ENCODE measurements at places on chromosomes 6 and 20. TPM values are rescaled to one million over a fixed set of nuclear protein-coding genes. Genes with fewer than 3 reads are reported as not detected.

SLC22A3 gene
- 0.06 TPM for total RNA-seq

LY6G6F gene
- total RNA-seq, result not detected

GRCh38 chr6:91480402-91480801 is 893.5 kb upstream of the MAP3K7 start:
- no peaks in the 10 kb centered on the region for H3K27me3 ChIP-seq
- H3K36me3 ChIP-seq, result no peaks in the 10 kb centered on the region
- no peak for DNase-seq
- peaks cover 4% of the 10 kb centered on the region for H3K4me1 ChIP-seq

DNA sequence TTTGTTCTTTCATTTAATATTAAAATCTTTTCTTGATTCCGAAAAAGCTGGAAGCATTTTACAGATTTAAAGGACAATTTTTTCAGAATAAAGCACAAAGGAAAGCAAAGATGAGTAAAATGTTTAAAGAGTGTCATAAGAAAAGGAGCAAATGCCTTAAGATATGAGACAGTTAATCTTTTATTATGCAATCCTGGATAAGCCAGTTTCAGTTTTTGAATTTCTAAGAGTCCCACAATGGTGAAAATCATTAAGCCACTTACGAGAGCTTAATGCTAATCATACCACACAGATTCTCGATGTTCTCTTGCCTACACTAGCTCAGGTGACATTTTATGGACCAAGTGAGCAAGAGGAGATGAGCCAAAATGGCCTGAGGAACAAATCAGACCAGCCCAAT is 103.7 kb upstream of the RNF217 start:
- H3K27me3 ChIP-seq, result no peaks in the 10 kb centered on the region
- H3K36me3 ChIP-seq, result no peaks in the 10 kb centered on the region
- DNase-seq, result no peak

GRCh38 chr6:52964318-52964717 is 30.8 kb downstream of the GSTA4 start:
- no peaks in the 10 kb centered on the region for H3K27me3 ChIP-seq
- DNase-seq, result no peak
- H3K4me1 ChIP-seq, result peaks cover 15% of the 10 kb centered on the region
- no peaks in the 10 kb centered on the region for H3K36me3 ChIP-seq
- no peak overlapping the region for H3K4me3 ChIP-seq

DNA sequence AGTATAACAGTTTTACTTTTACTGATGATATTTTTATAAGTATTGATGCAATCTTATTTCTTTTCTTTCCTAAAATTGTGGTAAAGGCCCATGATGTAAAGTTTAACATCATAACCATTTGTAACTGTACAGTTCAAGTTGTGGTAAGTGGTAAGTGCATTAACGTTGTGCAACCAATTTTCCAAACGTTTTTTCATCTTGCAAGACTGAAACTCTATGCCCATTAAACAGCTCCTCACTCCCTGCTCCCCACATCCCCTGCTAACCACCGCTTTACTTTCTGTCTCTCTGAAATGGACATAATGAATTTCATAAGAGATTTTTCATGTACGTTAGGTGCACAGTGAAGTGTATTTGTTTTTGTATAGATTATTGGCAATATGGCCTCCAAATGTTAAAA is 106.0 kb downstream of the PACRG start:
- no peaks in the 10 kb centered on the region for H3K4me1 ChIP-seq
- H3K4me3 ChIP-seq, result no peak overlapping the region
- H3K36me3 ChIP-seq, result no peaks in the 10 kb centered on the region
- no peak for DNase-seq

- no peak overlapping the region for H3K4me3 ChIP-seq
- no peak for DNase-seq
Measured at GRCh38 chr6:7938562-7939183, 28.1 kb upstream of the TXNDC5 start.

GRCh38 chr6:21615504-21615903 is 22.0 kb downstream of the SOX4 start:
- DNase-seq, result no peak
- H3K27me3 ChIP-seq, result no peaks in the 10 kb centered on the region
- H3K4me1 ChIP-seq, result peaks cover 9% of the 10 kb centered on the region
- H3K36me3 ChIP-seq, result no peaks in the 10 kb centered on the region

DNA sequence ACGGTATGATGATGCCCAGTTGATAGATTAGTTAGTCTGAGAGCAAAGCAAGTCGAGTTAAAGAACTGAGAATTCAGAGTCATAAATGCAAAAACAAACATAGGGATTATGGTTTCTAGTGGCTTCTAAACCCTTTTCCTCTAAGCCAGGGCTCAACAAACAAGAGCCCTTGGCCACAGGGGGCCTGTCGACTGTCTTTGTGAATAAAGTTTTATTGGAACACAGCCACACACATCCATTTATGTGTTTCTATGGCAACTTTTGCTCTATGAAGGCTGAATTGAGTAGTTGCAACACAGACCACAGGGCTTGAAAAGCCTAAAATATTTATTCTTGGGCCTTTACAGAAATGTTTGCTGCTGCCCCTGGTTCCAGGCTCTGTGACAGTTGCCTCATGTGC is 76.2 kb downstream of the SLC24A3 start:
- H3K27me3 ChIP-seq, result no peaks in the 10 kb centered on the region
- H3K4me1 ChIP-seq, result no peaks in the 10 kb centered on the region
- no peak overlapping the region for H3K27ac ChIP-seq
- no peaks in the 10 kb centered on the region for H3K36me3 ChIP-seq
- DNase-seq, result no peak

- no peak overlapping the region for H3K27ac ChIP-seq
- H3K4me1 ChIP-seq, result no peaks in the 10 kb centered on the region
- H3K36me3 ChIP-seq, result no peaks in the 10 kb centered on the region
- no peak for DNase-seq
- no peak overlapping the region for H3K4me3 ChIP-seq
- no peaks in the 10 kb centered on the region for H3K27me3 ChIP-seq
Measured at GRCh38 chr6:84103029-84103428, 69.5 kb downstream of the MRAP2 start.

DNA sequence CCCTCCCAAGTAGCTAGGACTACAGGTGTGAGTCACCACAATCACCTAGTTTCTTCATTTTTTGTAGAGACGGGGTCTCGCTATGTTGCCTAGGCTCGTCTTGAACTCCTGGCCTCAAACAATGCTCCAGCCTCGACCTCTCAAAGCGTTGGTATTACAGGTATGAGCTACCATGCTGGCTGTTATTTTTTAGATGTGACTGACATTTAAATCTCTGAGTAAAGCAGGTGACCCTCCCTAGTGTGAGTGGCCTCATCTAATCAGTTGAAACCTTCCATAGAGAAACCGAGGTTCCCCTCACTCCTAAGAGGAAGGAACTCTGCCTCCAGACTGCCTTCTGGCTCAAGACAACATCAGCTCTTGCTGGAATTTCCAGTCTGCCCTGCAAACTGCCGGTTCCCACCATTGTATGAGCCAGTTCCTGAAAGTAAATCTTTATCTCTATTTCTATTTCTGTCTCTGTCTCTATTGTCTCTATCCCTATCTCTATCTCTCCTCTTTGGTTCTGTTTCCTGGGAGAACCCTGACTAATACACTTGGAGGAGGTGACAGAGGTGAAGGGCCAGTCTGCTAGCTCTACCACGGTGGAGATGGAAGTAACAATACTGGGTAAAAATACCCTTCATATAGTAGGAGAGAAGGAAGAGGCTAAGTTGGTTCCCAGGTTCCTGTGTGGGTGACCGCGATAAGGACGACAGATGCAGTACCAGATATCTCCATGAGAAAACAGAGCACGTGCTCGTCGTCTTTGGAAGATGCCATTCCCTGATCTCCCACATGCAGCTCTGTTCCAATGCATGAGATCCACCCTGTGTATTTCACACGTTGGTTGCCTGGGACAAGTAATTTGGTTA is 81.0 kb downstream of the MYB start:
- no peak overlapping the region for H3K4me3 ChIP-seq
- H3K27me3 ChIP-seq, result no peaks in the 10 kb centered on the region
- no peak for DNase-seq
- no peak overlapping the region for H3K27ac ChIP-seq
- H3K4me1 ChIP-seq, result peaks cover 4% of the 10 kb centered on the region

DNA sequence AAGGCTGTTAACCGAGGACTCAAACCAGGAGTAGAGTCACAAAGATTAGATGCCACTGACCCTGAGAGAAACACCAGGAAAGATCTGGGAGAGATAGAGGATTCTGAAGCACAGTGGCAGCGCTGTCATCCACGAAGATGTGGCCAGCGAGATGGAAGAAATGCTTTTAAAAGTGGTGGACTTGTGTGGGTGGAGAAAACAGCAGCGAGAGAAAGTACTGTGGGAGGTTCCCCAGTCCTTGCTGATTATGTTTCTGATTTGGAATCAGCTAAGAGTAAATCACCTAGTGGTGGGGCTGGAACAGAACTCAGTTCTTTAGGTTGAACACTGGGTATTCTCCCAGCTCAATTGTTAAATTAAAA is 435 bp upstream of the ZNF322 start:
- H3K27me3 ChIP-seq, result peaks cover 47% of the 10 kb centered on the region
- H3K4me3 ChIP-seq, result peak overlapping the region; percentile 73
- H3K36me3 ChIP-seq, result peaks cover 6% of the 10 kb centered on the region
- no peak overlapping the region for H3K27ac ChIP-seq
- no peak for DNase-seq

- no peaks in the 10 kb centered on the region for H3K36me3 ChIP-seq
- no peaks in the 10 kb centered on the region for H3K27me3 ChIP-seq
- DNase-seq, result no peak
- H3K27ac ChIP-seq, result no peak overlapping the region
- H3K4me3 ChIP-seq, result no peak overlapping the region
Measured at GRCh38 chr6:160130729-160131484, 9.3 kb downstream of the SLC22A1 start.

All from neural progenitor cell (in vitro differentiated cells).